T-helper 1 cell (primary cell): ENCODE measurements at places on chromosomes 5 and 9.
A peak's percentile ranks its signal among the peaks of the same experiment; 100 is the strongest.

GRCh38 chr9:4558371-4558998 is 68.2 kb downstream of the SLC1A1 start:
- no peak for DNase-seq

DNA sequence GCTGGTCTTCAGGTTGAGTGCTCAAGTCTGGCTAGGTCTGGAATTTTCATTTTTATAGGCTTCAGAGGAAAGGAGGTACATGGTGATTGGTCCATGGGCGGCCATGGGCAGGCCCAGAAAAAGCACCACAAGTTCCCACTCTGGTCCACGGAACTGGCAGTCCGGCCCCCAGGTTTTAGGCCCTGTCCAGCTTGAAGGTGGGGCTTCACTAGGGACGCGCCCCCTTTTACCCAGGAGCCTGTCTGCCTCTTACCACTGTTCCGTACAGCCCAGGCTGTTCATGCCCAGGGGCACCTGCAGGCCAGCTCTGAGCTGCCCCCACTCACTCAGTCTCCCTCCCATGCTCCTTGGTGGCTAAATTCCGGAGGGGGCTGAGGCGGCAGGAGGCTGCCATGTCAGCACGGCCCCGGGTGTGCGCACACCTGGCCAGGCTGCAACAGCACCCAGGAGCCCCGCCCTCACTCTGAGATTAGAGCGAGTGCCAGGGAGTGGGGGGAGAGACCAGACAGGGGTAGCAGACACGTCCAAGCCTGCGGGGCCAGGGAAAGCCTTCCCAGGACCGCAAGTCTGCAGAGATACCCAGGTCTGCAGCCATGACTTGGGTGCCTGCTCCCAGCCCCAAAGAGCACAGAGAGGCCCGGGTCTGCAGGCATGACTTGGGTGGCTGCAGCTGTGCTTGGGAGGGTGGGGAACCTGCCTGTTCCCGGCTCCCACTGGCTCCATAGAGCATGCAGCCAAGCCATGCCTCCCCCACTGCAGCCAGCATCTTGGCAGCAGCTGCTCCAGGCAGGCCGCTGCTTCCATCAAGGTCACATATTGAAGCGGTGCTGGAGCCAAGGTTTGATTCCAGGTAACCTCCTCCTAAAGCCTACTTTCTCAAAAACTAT is 390.2 kb upstream of the SGCD start:
- no peak for DNase-seq

GRCh38 chr5:155101697-155102096 is 88.1 kb downstream of the KIF4B start:
- no peak for DNase-seq

GRCh38 chr5:103041071-103041676 is 78.8 kb downstream of the GIN1 start:
- DNase-seq: no peak

DNA sequence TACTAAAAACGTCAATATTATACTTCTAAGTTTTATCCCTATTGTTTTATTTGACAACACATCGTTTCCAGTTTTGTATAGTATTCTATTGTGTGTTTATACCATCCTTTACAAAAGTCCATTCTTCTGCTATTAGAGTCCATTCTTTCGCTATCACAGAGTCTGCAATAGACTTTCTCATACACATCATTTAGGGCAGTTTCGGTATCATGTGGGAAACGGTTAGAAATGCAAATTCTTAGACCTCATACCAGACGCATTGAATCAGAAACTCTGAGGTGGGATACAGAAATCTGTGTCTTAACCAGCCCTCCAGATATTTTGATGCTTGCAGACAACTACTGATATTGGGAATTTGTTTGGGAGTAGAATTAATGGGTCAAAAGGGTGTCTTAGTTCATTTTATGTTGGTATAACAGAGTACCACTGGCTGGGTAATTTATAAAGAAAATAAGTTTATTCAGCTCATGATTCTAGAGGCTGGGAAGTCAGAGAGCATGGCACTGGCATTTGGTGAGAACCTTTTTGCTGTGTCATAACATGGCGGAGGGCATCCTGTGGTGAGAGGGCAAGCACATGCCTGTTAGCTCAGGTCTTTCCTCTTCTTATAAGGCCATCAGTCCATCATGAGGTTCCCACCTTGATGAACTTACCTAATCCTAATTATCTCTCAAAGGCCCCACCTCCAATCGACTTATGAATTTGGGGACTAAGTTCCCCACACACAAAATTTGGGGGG is 21.1 kb downstream of the CARTPT start:
- no peak for DNase-seq

DNA sequence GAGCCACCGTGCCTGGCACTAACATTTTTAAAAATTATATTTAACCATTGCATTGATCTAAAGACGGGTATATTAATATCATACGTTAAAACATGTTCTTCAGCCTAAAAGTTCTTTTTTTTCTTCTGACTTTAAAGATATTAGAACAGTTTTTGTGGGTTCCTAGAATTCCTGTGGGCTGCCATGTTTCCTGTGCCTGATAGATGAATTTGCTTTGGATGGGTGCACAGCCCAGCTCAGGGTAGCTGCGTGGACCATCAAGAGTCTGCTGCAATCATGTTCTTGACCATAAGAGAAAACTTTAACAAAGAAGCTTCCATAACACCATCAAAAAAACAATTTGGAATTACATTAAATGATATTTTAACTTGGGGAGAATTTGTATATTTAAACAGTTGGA is 2.4 kb upstream of the LAMC3 start:
- DNase-seq: no peak

DNA sequence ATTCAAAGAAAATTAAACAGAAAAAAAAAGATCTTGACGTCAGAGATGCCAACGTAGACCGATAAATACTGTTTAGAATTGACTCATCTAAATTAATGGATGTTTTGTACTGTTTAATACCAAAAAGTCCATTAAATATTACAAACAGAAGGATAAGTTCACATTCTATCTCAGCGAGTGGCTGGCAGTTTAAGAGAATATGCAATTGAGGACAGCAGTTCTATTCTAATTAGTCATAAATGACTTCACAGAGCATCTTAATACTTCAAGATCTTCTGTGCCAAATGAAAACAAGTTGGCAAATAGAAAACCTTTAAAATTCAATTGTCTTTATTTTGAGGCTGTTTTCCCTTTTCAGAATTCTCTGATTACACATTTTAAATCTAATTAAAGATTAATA is 326.6 kb upstream of the NREP start:
- DNase-seq: no peak

- DNase-seq: no peak
These were observed 26.6 kb downstream of the NEK6 start for GRCh38 chr9:124284237-124284831.

DNA sequence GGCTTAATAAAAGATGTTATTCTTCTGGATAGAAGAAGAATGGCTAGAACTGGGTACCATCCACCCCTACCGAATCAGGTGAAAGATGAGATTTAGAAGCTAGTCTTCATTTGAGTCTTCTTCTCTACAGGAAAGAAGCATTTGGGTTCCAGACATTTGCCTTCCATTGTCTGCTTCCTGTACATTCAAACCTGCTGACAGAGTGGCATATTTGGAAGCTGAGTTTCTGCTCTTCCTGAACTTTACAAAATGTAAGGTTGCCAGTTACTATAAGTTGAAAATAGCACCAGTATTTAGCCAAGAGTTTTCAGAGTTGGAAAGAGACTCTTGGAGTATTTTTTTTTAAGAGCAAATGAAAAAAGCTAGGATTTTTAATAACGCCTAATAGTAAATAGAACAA is 525.4 kb upstream of the TLE4 start:
- DNase-seq: no peak

DNA sequence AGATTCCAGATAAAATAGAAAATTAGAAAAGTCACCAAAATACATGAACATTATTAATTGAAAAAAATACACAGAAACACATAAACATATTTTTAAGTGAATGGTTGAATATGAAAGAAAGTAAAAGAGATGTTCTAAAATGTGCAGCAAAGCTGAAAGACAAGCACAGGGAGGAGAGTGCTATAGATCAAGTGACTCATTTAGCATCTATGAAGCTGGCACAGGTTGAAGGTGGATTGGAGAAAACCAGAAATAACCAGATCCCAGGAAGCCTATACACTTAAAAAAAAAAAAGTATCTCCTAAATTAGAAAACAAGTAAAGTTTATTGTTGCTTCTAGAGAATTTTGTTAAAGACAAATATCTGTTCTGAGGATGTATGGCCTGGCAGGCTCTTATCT is 338.9 kb downstream of the CDH12 start:
- no peak for DNase-seq

GRCh38 chr5:124678922-124679519 is 67.4 kb downstream of the ZNF608 start:
- DNase-seq: no peak

- no peak for DNase-seq
These were observed 19.1 kb upstream of the MVB12B start for GRCh38 chr9:126307322-126308061.

- DNase-seq: no peak
These were observed 164.8 kb downstream of the EFNA5 start for GRCh38 chr5:107505763-107506534.

- DNase-seq: no peak
These were observed 44.5 kb downstream of the CCDC125 start for GRCh38 chr5:69288069-69288468.

- no peak for DNase-seq
These were observed 24.4 kb downstream of the FEM1C start for GRCh38 chr5:115520191-115520590.

DNA sequence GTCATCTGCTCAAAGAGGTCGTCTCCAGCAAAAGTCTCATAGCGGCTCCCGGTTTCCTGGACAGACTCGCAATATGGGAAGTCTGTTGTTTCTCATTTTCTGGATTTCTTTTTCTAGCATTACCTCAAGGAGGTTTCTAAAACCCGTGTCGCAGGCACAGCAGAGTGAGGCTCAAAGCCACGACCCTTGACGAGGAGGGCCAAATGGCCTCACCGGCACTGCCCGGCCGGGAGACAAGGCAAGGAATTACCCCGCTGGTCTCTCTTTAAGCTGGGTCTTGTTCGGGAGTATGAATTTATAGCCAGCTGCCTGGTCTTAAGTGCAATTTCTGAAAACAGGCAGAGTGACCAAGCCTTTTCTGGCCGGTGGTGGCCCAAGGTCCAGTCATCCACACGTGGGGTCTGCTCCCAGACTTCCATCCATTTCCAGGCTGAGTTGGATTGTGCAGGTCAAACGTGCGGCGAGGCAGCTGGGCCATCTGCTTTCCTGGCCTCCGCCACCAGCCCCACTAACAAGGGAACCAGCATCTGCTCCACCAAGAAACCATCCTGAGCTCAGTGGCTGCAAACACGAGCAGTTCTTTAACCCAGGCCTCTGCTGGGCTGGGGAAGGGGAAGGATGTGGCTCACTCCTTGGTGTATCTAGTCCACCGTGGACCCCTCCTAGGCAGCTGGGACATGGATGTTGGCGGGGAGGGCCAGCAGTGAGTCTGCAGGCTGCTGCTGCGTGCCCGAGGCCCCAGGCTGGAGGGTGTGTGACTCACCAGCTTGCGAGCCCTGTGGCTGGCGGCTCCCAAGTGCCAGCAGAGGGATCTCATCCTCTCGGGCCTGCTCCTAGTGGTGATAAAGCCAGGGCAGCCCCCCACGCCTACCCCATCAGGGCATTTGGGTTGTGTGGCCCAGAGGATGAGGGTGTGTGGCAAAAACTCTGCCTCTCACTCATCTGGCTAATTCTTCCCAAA is 55.6 kb upstream of the COL5A1 start:
- DNase-seq: no peak

- DNase-seq: no peak
These were observed 102.2 kb upstream of the ICE1 start for GRCh38 chr5:5320062-5320805.

- DNase-seq: peak; percentile 21
These were observed 59.6 kb upstream of the SLC27A6 start for GRCh38 chr5:128905568-128906110.

GRCh38 chr9:131986576-131986975 is 93.1 kb downstream of the MED27 start:
- DNase-seq: no peak

DNA sequence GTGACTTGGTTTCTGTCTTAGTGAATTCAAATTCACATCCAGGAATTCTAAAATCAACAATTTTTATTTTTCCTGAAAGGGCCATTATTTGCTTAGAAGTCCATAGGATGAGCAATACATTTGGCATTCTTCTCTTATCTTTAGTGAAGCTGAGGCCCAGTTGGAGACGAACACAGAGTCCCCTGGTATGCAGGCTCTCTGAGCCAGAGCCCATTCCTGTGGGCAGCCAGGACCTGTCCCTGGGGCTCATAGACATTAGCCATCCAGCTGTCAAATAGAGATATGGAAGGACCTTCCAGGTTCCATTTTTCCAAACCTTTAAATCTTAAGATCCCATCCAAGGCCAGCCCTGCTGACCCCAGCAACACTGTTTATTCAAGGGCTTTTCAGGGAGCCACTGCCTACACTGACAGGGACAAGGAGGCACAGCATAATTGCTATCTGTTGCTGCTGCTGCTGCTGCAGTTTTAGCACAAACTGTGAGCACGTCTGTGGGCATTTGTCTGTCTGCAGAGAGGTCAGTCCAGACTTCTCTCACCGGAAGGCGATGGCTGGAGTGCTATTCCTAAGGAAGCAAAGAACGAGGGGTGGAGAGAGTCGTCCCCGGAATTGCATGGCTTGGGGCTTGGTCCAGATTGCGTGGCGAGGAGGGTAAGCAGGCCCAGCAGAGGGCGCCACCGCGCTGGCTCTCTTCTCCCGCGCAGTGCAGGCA is 639.0 kb downstream of the CCDC171 start:
- DNase-seq: no peak

- no peak for DNase-seq
These were observed 11.1 kb downstream of the FPGS start for GRCh38 chr9:127813686-127814226.

DNA sequence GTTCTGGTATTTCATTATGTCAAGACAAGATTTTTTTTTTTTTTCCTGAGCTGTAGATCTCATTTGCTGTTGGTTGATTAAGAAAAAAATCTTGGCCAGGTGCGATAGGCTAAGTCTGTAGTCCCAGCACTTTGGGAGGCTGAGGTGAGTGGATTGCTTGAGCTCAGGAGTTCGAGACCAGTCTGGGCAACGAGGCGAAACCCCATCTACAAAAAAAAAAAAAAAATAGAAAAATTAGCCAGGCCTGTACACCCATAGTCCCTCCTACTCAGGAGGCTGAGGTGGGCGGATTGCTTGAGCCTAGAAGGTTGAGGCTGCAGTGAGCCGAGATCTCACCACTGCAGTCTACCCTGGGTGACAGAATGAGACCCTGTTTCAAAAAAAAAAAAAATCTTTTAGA is 12.2 kb downstream of the CDC42SE2 start:
- DNase-seq: no peak

GRCh38 chr9:131809941-131810344 is 70.1 kb upstream of the RAPGEF1 start:
- no peak for DNase-seq

GRCh38 chr5:79809743-79810142 is 120.1 kb downstream of the CMYA5 start:
- no peak for DNase-seq

DNA sequence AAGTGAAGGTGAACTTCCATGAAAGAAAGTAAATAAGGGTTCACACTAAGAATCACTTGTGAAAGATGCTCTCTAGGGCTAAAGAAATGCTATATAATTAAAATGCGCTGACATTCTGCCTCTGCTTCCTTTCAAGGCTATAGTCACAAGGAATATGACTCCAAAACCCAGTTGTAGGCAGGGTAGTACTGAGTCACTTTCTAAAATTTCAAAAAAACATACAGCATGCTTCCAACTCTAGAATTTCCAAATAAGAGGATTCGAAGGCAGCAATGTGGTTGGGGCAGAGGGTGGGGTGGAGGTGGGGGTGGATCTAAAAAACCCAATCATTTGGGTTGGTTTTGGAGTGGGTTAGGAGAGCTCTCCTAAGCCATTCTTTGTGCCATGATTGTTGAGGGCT is 84.6 kb downstream of the HMHB1 start:
- DNase-seq: no peak

GRCh38 chr5:172076761-172077244 is 70.4 kb upstream of the FBXW11 start:
- no peak for DNase-seq

GRCh38 chr9:128193469-128194096 is 2.2 kb upstream of the CIZ1 start:
- no peak for DNase-seq
